ENCODE measurements at places on chromosomes 4 and X.

GRCh38 chrX:21657318-21658151 is 595 bp downstream of the KLHL34 start:
- no peak for DNase-seq

GRCh38 chr4:155190099-155190498 is 18.3 kb upstream of the NPY2R start:
- DNase-seq = no peak

- DNase-seq = no peak
Observed at GRCh38 chr4:148834804-148835631, 392.8 kb upstream of the NR3C2 start.

DNA sequence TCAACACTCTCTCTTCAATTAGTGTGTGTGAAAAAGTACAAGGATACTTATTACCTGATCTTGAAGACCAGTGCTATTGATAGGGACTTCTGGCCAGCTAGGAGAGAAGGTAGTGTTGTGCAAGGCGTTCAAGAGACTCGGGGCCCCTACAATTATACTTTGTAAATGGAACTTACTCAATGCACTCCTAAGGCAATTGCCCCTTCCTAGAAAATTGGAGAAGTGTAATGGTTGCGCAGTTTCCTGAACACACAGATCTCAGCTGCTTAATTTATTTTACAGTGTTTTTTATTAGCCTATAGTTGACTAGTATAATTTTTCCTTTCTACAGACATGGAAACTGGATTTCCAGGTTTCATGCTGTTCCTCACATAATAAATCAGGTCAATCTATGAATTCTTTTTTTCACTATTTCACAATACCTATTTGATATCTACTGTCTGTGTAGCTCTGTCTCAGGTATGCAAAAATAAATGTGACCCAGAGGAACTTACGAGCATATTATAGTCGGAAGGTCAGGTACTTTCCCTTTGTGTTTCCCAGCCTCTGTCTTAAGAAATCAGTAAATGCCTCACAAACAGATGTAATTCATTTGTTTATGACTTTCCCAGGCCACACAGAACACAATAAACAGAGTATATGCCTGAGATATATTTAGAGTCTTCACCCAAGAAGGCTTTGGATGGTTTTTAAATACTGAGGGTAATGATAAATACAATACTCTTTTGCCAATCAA is 89.1 kb upstream of the TET2 start:
- no peak for DNase-seq

DNA sequence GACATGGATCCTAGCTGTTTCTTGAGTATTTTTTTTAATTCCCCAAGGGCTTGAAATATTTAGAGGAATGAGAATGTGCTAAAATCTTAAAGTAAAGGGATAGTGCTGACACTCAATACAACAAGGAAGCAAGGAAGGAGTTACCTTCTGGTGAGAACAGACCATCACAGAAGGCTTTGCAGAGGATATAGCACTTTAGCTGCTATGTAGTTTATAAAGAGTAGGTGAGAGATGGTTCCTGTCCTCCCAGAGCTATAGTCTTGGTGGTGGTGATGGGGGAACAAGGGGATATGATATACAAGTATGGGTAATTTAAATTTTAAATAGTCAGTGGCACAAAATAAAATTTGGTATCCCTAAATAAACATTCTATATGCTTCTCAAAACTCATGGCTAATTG is 47.6 kb downstream of the MTHFD2L start:
- no peak for DNase-seq

DNA sequence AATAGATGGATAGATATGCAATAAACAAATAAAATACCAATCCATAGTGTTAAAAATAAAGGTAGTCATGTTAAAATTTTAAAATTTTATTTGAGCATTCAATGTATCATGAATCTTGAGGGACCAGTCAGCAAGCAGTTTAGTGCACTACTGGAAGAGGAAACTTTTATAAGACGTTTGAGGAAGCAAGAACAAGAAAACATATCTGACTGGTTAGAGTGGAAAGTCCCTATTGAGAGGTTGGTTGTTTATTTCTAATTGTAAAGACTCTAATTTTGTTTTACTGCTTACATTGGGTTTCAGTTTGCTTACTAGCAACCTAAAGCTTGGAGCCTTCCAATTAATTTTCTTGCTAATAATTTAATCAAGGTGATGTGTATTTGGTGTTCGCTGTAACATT is 786.2 kb downstream of the RAB28 start:
- DNase-seq = no peak

- no peak for DNase-seq
Observed at GRCh38 chrX:29627833-29628232, 587.5 kb upstream of the MAGEB2 start.

DNA sequence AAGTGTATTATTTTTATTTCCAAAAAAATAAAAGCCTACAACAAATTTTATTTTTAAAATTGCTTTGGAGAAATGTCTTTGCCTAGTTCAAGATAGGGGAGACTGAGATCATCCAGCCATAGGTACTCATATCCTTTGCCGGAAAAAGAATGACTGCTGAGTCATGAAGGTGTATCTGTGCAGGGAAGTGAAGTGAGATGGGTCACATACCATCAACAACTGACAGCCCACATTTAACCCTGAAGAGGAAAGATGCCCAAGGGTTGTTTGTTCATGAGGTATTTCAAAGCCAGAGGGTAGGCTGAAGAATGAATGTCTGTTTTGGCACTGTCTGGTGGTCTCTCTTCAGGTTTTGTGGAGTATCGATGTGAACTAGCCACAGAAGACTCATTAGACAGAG is 106.7 kb upstream of the TTC29 start:
- DNase-seq = no peak

GRCh38 chr4:88040707-88041106 is 33.3 kb downstream of the PKD2 start:
- DNase-seq = no peak

GRCh38 chrX:97936296-97936695 is 1052.6 kb downstream of the RPA4 start:
- no peak for DNase-seq

DNA sequence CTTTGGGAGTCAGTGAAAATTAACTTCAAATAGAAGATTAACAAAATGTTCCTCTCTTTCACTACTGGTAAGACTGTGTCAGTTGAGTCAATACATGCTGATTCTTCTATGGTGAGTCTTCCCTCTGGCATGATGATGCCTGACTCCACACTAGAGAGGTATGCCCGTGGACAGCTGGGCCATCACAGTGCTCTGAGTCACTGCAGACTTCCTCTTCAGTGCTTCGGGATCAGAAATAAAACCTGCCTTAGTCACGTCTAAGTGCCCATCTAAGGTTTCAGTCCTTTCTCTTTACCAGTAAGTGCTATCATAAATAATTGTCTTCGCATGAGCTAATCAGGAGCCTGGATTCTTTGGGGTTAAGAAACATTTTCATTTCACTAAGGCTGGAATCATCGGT is 1.6 kb upstream of the ASB5 start:
- DNase-seq = no peak

- no peak for DNase-seq
Observed at GRCh38 chr4:10009861-10010500, 11.3 kb downstream of the SLC2A9 start.

DNA sequence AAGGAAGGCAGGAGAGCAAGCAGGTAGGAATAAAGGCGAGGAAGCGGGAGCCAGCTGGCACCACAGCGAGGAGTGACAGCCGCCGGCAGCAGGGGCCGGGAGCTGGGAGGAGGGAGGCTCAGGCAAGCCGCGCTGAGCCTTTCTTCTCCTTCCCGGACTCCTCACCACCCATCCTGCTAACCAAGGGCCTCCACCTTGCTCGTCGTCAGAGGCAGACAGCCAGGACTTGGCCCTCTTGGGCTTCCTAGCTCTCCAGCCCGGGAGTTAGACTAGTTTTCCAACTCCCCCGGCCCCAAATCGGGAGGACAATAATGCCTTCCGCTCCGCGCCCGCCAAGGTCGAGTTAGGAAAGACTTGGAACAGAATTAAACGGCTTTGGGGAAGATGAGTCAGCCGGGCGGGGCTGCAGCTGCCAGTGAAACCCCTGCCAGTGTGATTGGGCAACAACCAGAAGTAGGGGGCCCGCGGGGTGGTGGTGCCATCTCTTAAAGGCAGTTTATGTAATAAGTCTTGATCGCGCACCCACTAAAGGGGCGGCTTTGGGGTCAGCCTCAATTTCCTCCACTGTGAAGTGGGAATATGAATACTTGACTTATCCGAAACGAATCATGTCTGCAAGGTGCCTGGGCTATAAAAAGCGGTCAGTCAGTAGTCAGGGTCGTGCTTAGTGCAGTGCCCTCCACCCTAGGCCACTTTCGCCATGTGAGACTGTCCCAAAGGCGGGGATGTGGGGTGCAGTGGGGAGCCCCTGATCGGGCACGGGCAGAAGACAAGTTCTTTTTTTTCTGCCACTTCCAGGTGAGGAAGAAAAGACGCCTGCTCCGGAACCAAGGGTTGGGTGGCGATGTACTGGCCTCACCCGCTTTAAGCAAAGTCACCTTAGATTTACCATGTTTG is 6.7 kb upstream of the HSD17B10 start:
- DNase-seq = no peak

GRCh38 chr4:19557161-19557560 is 694.5 kb upstream of the SLIT2 start:
- DNase-seq = no peak

DNA sequence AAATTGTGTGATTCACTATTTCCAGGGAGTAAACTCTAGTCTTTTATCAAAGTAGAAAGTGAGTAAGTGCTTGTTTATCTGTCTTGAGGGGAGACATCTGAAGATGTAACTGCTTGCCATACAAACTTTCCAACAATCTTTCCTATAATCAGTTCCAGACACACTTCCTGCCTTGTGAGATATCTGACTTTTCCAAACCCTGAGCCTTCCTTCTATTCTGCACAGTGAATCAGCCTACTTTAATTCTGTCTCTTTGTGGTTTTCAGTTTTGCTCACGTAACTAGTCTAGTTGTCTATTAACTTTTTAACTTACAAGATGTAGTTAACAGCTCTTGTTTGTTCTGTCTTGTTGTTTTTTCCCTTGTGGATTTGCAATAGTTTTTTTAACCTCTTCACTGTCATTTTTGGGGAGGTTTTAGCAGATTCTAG is 947.8 kb downstream of the C4orf33 start:
- no peak for DNase-seq

DNA sequence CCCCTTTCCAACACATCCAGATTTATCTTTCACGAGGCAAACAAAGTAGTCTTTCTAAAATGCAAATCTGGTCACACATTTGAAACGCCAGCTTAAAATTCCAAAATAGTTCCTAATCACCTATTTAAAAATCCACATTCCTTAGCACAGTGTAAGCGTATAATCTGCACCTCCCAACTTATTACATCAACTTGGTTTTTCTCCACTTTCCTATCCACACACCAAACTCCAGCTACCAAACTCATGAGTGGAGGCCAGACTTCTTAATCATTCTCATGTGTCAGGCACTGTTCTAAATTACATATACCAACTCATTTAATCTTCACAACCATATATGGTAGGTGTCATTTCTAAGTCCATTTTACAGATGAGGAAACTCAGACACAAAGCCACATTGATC is 33.8 kb downstream of the ENOX2 start:
- DNase-seq = no peak

Data from activated T-helper 1 cell treated with anti-CD3 and anti-CD28 coated beads, Interleukin-2, amount 50 U/mL, for 16 hours (primary cell).